Left renal pelvis (tissue), 4 donors: ENCODE measurements at places on chromosomes 11 and 22.

DNA sequence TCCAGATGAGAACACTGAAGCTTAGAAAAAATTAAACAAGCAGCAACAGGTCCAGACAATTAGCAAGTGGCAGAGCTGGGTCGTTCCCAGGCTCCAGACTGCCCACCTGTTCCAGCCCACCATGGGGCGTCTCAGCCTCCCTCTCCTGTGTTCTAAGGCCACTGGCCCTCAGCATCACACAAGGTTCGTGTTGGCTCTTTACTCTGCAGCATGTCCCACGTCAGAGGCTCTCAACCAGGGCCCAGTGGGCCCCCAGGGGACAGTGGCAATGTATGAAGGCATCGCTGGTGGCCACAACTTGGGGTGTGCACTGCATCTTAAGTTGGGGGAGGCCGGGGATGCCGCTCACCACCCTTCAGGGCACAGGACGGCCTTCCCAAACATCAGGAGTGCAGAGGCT, 6.2 kb downstream of the PDGFB start:
- DNase-seq, result no peak

GRCh38 chr11:44327730-44328129, 17.8 kb upstream of the ALX4 start:
- no peak for DNase-seq

- no peak for DNase-seq
Measured at GRCh38 chr11:10076458-10077141, 217.4 kb downstream of the SBF2 start.

DNA sequence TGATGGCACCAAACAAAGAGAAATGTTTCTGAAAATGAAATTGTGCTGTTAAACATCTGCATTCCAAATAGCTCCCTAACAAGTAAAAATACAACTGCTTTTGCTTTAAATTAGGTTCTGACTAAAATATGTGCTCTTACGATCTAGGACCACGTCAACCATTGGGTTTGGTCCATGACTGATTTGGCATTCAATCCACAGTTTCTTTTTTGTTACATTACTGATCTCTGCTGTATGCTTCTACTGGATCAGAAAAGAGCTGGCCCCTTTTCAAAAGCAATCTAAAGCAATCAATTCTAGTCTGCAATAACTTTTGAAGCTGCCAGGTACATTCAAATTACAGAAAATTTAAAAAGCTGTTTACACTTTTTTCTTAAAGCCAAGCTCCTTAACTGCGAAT, 1047.1 kb upstream of the CCDC90B start:
- no peak for DNase-seq

DNA sequence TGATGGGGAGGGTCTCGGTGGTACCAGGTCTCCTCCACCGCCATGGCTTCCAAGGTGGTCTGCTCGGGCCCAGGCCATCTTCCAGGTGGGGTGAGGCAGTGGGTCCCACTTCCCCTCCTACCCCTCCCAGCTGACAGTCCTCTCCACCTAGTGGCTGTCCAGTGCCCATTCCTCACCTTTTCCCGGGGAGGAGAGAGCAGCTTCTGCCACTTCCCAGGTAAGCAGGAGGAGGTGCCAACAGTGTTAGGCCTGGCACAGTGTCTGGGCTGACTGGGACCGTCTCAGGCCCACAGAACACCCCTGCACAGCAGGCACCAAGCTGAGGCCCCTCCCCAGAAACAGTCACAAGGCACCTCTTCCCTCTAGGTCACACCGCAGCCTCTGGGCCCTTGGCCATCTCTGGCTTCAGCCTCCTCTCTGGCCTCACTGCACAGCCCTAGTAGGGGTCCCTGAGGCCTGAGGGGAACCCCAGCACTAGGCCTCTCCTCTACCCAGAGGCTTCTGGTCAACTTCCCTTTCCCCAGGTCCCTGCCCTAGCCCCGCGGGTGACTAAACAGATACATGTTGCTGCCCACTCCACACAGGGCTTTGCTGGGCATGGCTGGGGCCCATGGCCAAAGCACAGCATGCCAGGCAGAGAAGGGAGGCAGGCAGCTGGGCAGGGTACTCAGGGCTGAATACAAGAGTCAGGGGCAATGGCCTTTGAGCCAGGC, 2.3 kb upstream of the ANKRD13D start:
- DNase-seq, result no peak

GRCh38 chr11:86162239-86162638, 82.3 kb upstream of the EED start:
- DNase-seq, result no peak

- DNase-seq, result no peak
Measured at GRCh38 chr11:108959105-108959761, 294.4 kb downstream of the DDX10 start.

- DNase-seq, result no peak
Measured at GRCh38 chr11:86414032-86414431, 39.3 kb downstream of the CCDC81 start.

DNA sequence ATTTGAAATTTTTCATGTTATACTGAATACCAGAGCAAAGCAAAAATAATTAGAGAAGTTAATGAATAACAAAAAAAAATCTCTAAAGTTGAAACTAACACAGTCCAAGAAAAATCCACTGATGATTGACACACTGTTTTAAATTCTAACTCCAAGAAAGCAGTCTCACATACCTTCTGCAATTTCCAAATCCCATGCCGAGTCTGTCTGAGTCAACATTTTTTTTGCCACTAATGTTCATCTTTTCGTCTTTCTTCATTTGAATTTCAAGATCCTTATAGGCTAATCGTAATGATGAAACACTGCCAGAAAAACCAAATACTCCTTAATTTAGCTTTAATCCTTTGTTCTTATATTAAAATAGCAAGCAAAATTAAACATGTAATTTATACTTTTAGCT, 39.5 kb downstream of the ARFGAP3 start:
- no peak for DNase-seq

DNA sequence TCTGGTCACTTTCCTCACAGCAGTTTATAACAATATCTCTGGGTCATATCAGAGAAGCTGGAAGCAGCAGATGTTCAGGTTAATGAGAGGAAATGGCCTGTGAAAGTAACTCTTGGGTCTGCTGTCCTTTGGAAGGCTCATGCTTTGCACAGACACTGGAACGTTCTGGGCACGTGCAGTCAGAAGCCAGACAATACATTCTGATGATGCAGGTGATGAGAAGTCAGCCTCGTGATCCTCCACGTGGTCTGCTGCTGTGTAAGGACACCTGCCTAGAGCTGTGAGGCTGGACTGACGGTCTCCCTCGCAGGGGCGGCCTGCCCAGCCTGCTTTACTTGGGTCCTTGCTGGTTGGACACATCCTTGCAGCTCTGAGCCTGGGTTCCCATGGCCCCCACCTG, 18.8 kb upstream of the ADORA2A start:
- no peak for DNase-seq

- DNase-seq, result no peak
Measured at GRCh38 chr11:108693852-108694251, 29.0 kb downstream of the DDX10 start.

DNA sequence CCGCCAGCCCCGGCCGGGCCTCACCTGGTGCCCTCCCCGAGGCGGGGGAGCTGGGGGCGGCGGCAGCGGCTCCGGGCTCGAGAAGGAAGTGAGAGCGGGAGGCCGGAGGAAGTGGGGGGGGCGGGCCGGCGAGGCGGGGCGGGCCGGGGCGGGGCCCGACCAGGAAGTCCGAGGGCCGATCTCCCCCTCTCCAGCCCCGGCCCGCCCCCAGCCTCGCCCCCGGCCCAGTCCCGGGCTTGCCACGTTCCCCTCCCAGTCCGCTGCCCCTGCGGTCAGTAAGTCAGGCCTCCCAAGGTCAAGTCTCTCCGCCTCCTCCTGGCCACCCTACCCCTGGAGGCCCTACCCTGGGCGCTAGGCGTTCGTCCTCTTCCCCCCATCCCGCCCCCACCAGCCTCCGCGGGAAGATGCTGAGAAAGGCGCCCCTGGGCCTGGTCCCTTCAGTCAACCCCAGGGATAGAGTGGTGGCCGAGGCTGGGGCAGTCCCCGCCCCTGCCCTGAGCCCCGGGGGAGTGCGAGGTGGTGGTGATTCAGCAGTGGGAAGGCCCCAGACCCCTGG, at the start of gene RHOG:
TSS of gene RHOG (minus strand) at position 90 of the 556 bp plus-strand sequence. CDS start 12,821 bp downstream, outside the sequence.
- no peak for DNase-seq

- peak; percentile 92 for DNase-seq
Measured at GRCh38 chr11:61971248-61972111, 4.0 kb upstream of the FTH1 start.

DNA sequence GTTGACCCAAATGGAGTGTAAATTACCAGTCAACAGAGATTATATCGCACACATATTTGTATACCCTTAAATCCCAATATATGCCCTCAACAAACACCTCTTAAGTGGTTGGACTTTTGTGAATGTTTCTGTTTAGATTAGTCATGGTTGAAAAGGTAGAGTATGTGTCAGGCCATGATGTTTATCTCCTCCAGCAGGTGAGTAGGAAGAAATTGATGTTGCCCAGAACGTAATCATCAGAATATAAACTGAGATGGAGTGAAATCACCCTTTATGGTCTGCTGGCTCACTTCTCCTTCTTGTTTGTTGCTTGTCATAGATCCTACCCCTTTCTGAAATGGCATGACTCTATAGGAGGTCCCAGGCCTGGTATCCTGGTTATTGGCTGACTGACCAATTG, 431.8 kb downstream of the ETS1 start:
- no peak for DNase-seq

DNA sequence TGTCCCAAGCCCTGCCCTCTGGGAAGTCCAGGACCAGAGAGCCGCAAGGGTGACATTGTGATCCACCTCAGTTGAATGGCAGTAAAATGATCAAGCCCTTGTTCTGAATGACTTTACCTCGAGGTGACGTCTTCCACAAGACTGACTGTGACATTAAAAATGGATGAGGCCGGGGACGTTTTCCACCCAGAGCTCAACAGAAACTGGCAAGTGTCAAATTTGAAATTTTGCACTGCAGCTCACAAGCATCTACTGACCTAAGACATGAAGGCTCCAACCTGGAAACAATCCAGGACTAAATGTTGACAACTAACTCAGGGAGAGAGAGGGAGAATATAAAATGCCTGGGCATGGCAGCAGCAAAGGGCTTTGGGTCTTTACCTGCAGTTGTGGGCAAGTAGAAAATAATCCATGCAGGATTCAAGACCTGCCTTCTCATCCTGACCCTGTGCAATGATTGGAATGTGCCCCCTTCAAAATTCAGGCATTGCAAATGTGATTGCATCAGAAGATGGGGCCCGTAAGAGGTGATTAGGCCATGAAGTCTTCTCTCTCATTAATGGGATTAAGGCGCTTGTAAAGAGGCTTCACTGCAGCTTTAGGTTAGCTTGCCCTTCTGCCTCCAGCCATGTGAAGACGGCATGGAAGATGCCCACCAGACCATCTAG, 33.6 kb upstream of the CLMP start:
- DNase-seq, result no peak

DNA sequence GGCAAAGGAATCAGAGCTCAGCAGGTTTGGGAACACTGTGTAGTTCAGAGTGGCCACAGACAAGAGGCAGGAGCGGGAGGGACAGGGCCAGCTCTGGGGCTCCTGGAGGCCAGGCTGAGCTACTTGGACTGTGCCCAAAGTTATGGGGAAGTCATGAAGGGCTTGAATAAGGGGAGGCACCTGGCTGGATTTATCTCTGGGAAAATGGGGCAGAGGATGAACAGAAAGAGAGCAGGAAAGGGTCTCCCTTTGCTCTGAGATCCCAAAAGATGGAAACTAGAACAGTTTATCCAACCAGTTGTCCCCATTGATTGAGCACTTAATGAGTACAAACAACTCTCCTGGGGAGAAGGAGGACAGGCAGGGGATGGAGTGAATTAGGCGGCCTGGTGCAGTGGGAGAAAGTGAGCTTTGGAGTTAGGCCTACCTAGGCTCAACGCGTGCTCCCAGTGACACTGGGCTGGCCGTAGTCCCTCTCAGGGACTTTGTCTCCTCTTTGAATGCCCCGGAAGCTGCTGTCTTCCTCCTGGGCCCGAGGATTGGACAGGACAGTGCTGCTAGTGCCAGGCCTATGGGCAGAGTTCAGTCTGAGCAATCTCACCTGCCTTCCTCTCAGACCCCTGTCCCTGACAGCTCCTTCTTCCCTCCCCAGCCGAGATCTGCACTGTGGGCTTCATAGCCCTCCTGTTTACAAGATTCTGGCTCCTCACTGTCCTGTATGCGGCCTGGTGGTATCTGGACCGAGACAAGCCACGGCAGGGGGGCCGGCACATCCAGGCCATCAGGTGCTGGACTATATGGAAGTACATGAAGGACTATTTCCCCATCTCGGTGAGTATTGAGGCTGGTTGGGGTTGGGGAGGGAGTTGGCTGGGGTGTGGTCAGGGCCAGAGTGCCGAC, 2.0 kb downstream of the MOGAT2 start:
- DNase-seq, result no peak

DNA sequence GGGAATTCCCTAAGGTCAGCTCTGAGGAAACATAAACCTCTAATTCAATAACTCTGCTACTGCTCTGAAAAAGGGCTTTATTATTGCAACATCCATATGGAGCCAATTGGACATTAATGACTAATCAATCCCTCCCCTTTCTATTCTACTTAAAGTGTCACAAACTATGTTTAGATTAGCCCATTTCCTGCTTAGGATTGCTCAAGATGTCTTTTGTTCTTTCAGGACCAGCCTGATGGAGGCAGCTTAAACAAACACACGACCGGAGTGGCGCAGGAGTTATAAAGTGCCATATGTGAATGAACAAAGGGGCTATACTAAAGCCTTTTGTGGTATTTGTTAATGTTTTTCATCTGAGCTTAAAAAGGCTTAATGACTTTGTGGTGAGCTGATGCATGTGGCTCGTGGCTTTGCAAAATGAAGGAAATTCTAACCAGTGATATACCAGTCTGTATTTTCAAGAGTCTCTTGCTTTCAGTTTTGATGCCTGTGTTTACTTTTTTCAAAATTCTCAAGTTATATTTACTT, 354.4 kb downstream of the SOX6 start:
- peak; percentile 33 for DNase-seq

DNA sequence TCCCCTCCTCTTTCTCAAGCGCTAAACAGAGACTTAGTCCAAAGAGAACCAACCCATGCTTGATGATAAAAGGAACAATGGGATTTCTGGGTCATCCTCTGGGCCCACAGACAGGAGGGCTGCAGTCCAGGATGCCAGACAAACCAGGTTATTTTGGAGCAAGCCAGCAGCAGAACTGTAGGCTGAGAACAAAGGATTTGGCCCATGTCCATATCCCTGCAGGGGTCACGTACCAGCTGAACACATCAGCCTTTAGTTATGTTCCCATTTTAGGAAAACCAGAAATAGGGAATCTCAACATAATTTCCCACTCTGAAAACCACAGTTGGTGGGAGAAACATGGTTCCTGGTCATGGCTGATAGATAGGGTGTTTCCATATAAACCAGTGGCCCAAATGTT, 533.6 kb upstream of the CADM1 start:
- no peak for DNase-seq

DNA sequence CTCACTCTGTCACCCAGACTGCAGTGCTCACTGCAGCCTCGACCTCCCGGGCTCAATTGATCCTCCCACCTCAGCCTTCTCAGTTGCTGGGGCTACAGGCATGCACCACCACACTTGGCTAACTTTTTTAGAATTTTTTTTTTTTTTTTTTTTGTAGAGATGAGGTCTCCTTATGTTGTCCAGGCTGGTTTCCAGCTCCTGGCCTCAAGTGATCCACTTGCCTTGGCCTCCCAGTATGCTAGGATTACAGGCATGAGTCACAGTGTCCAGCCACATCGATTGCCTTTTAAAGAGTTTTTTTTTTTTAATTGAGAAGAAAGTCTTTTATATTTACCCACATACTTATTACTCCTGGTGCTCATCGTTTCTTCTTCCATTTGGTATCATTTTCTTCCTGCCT, 30.0 kb downstream of the PARVG start:
- no peak for DNase-seq

- no peak for DNase-seq
Measured at GRCh38 chr11:68670208-68670992, 13.9 kb upstream of the GAL start.
